ENCODE measurements at places on chromosomes 5 and 9.

- no peak for DNase-seq
Measured at GRCh38 chr9:129673602-129674001, 8.2 kb downstream of the PRRX2 start.

GRCh38 chr5:142794537-142794936, 24.4 kb downstream of the ARHGAP26 start:
- DNase-seq = no peak

DNA sequence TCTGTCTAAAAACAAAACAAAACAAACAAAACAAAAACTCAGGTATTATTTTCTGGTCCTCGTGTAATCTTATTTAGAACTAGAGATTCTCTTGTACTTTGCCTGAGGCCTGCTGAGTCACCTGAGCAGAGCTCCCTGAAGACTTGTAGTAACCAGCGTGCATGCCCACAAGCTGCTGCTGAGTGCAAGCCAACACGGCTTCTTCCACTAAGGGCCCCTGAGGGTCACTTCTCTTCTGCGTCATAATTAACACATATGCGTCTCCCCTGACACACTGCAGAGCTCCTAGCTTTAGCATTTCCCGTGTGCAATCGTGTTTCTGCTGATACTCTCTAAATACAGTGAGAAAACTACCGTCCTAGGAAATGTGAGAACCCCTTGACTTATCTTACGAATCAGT, 10.9 kb upstream of the NDFIP1 start:
- DNase-seq = no peak

DNA sequence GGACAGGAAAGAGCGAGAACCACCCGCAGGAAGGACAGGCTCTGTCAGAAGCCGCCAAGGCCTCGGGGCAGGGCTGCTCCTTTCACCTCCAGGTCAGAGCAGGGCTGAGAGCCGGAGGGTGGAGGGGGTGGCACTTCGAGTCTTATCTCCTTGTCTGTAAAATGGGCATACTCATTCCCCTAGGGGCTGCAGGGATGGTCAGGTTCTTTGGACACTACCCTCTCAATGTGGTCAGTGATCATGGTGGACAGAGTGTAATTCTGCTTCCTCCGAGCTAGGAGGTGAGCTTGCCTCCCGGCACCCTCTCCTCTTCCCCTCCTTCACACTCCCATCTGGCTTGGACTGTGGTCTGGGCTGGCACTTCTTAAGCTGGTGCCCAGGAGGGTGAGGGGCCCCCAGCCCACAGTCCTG, 39.6 kb downstream of the RGS3 start:
- no peak for DNase-seq

DNA sequence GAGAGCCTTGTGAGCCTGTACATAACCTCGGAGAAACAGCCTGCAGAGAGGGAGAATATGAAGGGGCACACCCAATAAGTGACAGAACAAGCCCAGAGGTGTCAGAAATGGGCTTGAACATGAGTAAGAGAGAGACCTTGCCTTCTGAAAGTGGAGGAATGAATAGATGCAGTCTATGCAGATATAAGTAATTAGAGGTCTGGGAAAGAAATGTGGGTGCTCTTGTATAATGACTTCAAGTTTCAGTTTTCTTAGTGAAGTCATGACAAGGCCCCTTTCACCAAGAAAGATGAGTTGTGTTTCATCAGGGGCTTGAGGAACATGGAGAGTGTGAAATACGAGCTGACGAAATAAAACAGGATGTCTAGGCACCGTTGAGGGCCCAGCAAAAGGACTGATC, 15.1 kb downstream of the GRAMD2B start:
- DNase-seq = peak; percentile 72

DNA sequence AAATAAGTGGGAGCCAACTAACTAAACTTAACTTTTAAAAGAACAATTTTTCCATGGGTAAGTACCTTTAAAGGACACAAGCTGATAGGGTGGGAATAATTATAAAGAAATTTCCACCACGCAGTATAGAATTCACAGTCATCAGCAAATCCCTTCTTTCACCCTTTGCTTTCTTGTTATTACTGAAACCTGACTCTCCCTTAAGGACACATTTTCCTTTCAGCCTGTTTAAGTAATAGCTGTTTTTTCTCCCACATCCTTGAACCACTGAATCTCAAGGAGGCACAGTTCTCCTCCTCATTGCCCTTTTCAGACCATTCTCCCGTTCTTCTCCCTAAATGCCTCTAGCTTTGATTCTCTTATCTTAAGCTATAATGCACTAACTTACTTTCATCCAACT, 6.3 kb downstream of the C5orf15 start:
- DNase-seq = no peak

DNA sequence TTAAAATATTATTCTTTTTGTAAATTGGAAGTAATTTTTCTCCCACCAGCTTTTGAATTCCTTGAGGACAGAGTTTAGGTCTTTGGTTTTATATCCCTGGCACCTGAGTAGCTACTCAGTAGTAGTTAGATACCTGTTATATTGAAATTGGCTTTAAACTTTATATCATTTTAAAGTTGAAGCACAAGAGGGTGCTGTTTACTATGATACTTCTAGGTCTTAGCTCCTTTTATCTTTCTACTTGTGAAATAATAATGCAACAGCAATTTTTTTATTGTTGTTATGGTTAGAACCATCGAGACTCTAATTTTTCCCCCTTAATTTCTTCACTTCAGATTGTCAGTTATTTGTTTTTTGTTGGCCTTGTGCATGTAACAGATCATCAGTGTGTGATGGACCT, 46.3 kb downstream of the AP3S1 start:
- DNase-seq = no peak

- no peak for DNase-seq
Measured at GRCh38 chr5:6556089-6556801, 76.6 kb downstream of the NSUN2 start.

DNA sequence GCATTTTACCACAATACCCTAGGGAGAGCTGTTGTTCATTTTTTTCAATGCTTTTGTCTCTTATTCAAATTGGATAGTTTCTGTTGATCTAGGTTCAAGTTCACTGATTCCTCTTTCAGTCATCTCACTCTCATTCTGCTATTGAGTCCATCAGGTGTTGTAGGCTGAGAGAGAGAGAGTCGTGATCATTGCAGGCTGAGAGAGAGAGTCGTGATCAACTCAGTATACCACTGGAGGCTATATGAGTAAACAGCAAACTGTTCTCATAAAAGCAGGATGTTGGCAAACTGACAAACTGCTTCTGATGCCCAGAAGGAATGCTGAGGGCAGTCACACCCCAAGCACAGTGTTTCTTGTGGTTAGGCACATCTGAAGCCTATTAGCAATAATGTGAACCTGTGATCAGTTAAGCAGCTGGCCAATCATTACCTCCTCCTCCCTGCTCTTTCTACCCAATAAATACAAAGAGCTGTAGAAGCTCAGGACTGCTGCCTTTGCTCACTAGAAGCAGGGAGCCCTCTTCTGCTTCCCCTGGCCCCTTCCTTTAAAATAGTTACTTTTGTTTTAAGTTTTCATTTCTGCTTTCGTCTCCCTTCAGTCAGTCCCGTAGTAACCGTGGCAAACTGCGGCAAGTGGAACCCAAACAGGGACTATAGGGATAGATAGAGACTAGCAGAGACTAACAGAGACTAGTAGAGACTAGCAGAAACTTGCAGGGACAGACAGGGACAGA, 476.1 kb upstream of the ACO1 start:
- DNase-seq = peak; percentile 2

DNA sequence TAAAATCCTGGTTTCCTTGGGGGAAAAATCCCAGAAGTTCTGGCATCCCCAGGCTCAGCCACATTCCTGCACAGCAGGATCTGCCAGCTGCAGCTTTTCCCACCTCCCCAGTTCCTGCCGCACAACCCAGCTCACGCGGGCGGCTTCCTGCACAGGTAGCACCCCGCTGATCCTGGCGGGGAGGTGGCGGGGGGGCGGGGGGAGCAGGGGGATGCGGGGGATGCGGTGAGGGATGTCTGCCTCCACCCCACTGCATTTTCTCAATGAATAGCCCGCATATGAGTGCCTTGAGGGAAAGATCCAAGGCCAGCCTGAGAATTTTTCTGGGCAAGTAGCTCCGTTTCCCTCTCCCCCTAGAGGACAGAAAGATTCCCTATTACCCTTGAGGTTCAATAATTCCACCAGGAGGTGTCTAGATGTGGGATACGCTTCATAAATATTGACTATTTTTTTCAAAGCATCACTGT, 21.1 kb downstream of the GFPT2 start:
- no peak for DNase-seq

GRCh38 chr5:142320851-142321560, 3.8 kb downstream of the SPRY4 start:
- no peak for DNase-seq

- DNase-seq = no peak
Measured at GRCh38 chr5:173642895-173643481, 26.5 kb upstream of the BOD1 start.

GRCh38 chr9:8856396-8857067, 1057.0 kb upstream of the DMAC1 start:
- DNase-seq = no peak

- DNase-seq = no peak
Measured at GRCh38 chr9:93116072-93116961, 17.7 kb downstream of the NINJ1 start.

GRCh38 chr5:75571547-75571946, 39.7 kb upstream of the ANKDD1B start:
- DNase-seq = no peak

GRCh38 chr9:6054280-6055099, 39.1 kb upstream of the RANBP6 start:
- peak; percentile 35 for DNase-seq

DNA sequence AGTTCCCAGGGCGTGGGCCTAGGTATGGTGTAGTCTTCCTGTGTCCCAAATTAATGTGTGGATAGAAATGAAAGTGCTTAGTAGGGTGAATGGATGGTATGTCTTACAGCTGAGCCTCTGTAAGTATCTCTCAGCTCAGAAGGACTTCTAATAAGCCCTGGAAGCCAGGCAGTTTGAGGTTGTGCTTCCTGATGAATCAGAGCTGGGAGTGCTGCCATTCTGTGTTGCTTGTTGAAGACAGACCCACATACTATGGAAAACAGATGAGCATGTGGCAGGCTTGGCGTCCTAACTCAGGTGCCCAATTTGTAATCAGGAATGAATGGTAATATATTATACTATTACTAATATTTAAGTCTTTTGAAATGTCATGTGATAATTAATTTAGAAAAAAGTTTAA, 69.8 kb downstream of the CMYA5 start:
- no peak for DNase-seq

DNA sequence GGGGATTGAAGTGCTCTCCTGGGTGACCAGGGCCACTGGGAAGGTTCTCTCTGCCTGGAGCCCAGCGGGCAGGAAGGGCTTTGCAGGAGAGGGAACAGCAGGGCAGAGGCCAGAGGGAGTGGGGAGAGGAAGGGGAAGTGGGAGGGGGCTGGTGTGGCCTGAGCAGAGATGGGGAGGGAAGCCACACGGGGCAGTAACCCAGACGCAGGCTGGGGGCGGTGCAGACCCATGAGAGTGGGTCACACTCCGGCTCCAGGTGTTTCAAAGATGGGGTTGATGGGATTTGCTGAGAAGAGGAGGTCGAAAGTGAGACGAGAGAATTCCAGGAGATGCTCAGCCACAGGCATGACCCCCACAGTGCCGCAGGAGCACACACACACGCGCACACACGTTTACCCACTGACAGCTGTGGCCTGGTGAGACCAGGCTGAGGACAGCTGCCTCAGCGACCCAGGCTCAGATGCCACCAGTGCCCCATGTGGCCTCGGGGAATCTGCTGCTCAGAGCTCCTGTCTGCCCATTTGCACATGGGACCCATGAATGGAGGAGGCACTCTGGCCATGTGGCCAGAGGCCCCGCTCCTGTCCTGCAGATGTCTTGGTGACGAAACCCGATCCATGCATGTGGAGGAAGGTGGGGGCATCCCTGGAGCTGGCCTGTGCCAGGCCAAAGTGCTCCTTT, 32.7 kb upstream of the FCN2 start:
- no peak for DNase-seq

- DNase-seq = no peak
Measured at GRCh38 chr5:74021126-74021525, 395.1 kb downstream of the ARHGEF28 start.

DNA sequence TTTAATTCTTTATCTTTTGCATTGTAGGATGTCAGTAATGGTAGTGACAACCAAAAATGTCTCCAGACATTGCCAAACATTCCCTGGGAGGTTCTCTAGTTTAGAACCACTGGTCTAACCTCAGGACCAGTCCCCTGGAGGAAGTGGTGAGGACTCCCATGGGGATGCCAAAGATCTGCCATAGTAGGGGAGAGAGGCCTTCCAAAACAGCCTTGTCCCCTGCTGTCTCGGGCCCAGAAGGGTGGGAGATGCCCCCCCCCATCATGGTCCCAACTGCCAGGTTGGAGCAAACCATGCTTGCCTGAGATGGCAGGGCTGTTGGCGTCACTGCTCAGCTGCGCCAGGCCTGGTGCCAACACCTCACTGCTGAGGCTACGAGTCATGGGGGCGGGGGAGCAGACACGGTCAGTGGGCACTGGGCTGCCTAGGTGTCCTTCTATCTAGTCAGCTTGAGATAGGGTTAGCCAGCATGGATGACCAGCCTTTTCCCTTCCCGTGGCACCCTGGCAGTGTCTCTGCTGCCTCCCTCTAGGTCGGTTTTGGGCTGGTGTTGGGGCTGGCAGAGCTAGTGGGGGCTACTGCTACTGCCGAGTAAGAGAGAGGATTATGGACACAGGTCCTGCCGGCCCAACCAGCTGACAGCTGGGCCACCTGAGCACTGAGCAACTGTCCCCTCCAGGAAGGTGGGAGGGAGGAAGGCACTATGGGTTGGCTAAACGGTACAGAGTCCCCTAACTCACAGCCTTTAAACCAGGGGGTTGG, 8.3 kb upstream of the CXXC5 start:
- no peak for DNase-seq

All from GM13976 (cell line).